HFFc6 (cell line): ENCODE measurements at places on chromosomes 6 and 20. TPM values are rescaled to one million over a fixed set of nuclear protein-coding genes. Genes with fewer than 3 reads are reported as not detected.

- no peak for DNase-seq
These were observed 75.3 kb downstream of the SLC23A2 start for GRCh38 chr20:4925842-4926530.

- no peak for DNase-seq
These were observed 40.5 kb upstream of the JARID2 start for GRCh38 chr6:15205321-15205720.

DNA sequence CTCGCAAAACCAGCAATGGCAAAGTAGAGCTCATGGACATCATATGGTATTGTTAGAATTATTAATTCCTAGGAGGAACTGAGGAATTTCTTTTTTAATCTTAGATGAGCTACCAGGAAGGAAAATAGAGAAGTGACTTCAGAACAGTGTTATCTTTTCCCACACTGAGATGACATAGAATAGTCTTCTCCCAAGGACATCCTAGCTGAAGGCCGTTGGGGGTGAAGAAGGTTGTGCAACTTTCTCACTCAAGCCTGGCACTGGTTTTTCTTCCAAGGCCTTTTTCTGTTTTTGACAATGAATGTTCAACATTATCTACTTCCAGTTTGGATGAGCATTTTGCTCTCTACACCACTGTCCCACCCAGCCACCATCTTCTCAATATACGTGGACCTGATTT is 35.8 kb upstream of the MAS1 start:
- no peak for DNase-seq

DNA sequence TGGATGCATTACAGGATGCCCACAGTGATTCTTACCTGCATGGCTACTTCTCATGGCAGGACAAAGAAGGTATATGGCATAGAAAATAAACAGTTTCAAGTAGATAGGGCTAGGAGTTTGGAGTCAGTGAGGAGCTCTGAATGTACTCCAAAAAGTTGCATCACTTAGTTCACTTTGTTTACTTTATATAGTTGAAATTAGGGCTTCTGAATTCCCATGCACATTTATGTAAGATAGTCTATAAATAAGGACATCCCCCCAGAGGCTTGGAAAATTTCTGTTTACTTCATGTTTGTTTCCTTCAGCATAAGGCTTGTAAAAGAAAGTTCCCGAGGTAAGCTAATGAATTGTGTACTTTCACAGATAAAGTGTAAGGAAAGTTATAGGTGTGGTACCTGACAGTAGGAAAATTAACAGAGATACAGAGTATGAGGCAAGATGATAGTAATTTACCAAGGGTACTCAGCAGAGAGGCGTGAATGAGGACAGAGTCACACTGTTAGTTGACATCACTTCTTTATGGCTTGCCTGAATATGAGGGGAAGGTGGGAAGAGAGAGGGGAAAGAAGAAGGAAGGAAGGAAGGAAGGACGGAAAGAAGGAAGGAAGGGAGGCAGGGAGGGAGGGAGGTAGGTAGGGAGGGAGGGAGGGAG is 51.1 kb downstream of the ADTRP start:
- no peak for DNase-seq

DNA sequence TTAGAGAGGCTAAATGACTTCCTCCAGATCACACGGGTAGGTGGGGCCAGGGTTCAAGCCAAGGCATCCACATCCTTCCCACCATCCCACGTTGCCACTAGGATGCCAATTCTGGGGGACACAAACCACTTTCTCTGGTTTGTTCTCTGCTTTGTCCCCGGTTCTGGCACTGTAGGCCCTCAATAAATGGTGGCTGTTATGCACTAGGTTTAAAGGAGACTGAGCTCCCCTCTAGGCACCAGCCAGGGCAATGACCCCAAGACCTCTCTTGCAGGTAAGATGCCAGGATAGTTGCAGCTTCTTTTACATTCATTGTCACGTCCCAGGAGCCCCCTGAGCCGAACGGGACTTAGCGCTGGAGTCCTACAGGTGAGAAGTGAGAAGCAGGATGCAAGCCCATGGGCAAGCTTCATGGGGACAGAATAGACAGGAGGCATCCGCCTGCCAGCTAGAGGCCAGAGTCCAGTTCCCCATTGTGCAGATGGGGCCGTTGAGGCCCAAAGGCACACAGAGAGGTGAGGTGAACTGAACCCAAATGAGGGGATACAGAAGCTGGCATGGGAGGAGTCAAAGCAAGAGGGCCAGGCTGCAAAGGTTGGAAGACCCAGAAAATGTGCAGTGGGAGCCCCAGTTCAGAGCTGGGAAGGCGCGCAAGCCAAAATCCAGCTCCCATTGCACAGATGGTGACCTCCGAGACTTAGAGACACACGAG is 677 bp downstream of the PXMP4 start:
- DNase-seq = no peak

The THBS2 gene
- 171 and 227 TPM in 2 replicates for total RNA-seq

The GSTA4 gene
- 14.3 to 19.9 TPM (median 19.5 TPM) in 3 replicates for total RNA-seq
